Activated naive CD4-positive, alpha-beta T cell (primary cell): ENCODE measurements at places on chromosomes 16 and 17.

- DNase-seq: no peak
Observed at GRCh38 chr17:64992325-64992802, 64.2 kb downstream of the GNA13 start.

GRCh38 chr17:12631076-12631475 is 34.6 kb upstream of the MYOCD start:
- DNase-seq: no peak

DNA sequence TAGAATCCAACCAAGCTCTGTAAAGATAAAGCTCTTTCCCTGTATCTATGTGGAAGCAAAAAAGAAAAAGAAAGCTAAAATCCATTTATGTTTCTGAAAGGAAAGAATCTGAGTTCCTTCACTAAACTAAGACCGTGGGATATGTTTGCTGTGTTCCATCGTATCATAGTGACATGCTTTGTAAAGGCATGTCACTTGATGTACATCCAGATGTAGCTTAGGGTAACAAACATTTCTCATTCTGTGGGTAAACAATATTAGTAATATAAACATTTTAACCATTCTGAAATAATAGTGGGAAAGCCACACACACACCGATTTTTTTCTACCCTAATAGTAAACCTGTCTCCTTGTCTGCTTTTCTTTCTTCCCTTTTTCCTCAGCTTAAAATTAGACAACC is 78.1 kb downstream of the TUBD1 start:
- no peak for DNase-seq

DNA sequence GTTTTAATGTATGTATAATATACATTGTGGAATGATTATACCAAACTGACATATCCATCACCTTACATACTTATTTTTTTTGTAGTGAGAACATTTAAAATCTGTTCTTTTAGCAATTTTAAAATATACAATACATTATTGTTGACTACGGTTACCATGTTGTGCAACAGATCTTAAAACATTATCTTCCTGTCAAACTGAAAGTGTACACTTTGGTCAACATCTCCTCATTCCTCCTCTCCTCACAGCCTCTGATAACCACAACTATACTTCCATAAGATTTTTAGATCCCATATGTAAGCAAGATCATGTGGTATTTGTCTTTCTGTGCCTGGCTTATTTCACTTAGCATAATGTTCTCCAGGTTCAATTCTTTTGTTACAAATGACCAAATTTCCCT is 7.5 kb upstream of the DNAJA2 start:
- no peak for DNase-seq

GRCh38 chr17:5042157-5043022 is 7.2 kb upstream of the SLC52A1 start:
- no peak for DNase-seq

DNA sequence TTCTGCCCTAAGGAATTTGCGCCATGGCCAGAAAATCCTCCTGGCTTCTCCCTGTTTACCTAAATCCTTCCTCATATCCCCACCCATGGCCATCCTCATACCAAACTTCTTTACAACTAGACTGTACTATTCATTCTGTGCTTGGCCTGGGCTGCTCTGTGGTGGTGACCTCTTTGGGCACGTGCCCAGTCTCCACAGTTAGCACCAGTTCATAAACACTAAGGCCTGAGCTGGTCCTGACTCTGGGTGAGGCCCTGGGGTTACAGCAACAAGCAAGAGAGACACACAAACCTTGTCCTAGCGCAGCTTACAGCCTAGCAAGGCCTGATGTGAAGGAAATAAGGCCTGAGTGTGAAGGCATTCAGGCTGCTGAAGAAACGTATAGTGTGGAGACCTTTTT is 3.1 kb upstream of the ATXN7L3 start:
- no peak for DNase-seq

GRCh38 chr16:25716186-25716585 is 24.4 kb downstream of the HS3ST4 start:
- no peak for DNase-seq

DNA sequence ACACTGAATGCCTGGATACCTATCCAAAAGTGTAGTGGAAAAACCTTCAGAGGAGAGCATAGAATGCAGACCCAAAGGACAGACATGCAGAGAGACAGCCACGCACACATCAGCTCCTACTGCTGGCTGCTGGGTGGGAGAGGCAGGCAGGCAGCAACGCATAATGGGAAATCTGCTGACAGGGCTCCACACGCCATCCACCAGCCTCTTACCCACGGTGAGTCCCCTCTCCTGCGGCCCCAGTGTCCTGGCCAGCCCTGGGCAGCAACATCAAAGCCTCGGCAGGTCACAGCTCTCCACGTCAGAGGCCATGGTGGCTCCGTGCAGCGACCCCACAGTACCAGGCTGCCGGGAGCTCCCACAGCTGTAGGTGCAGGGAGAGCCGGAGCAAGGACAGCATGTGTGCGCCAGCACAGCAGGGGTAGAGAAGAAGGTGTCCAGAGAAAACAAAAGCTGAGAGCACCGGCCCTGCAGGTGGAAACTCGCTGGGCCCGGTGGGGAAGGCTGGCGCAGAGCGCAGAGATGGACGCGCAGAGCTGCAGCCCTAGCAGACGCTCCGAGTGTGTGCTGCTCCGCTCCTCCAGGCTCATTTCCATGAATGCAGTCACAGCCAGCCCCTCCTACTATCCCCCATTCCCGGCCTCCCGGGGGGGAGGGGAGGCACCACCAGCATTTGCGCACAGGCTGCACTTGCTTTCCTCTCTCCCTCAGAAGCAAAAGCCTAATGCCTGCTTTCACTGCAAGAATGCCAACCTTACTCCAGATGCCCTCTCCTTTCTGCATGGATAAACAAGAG is 58.9 kb downstream of the CYTH1 start:
- DNase-seq: no peak

- DNase-seq: peak; percentile 12
Observed at GRCh38 chr16:57998486-57998885, 2.0 kb downstream of the ZNF319 start.

DNA sequence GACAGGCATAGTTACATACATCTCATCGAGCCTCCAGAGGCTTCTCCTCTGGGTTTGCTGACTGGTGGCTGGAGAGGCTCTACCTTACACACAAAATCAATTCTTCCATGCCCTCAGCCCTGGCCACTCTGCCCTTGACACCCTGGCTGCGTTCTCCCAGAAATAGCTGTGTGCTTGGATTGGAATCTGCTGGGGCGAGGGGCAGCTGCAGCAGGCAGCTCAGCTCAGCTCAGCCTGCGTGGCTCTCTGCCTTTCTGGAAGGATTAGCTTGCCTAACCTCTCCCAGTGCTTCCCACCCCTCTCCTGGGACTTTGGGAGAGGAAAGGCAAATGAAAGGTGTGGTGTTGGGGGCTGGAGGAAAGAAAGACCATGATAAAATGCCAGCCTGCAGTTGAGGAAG is 216.1 kb downstream of the ENGASE start:
- no peak for DNase-seq

DNA sequence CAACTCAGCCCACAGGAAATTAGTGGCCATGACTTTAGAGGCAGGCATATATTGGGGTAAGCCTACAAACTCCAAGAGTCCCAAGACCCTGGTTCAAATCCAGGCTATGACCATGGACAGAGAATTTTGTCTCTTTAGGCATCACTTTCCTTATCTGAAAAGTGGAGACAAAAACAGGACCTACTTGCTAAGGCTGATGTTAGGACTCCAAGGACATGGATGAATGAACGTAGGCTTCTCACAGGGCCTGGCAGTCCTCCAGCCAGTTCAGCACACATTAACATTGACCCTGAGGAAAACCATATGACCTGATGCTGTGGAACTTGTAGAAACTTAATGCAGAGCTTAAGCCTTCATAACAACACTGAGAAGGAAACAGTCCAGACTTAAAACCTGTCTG is 1.4 kb downstream of the FKBP10 start:
- no peak for DNase-seq

GRCh38 chr16:10552998-10553491 is 27.4 kb downstream of the EMP2 start:
- DNase-seq: peak; percentile 1

DNA sequence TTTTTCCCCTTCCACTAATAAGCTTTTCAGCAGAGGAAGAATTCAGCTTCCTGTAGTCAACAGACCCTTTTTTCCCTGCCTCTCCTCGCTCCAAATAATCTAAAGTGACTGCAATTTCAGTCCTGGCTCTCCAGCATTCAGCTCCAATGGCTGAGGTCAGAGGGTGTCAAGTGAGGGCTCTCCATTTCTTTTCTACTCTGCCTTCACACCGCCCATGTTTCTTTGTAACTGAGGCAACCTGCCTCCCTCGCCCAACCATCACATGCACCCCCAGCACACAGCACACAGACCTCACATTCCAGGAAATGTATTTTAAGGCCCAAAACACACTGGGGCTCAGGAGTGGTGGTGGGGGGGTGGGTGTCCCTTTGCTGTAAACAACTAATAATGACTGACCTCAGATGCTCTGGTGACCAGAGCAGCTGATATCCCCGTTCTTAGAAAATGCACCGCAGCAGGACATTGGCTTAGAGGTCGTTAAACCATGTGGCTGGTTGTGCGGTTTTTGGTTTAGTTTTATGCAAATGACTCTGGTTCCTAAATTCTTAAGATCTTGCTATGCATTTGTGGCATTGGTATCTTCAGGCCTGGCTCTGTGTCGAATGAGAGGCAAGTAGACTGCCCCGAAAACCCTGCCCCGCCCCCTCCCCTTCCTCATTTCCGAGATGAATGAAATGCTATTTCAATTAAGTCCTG is 203.6 kb downstream of the ZFHX3 start:
- DNase-seq: no peak

- no peak for DNase-seq
Observed at GRCh38 chr17:75335315-75335714, 46.1 kb upstream of the SLC25A19 start.

DNA sequence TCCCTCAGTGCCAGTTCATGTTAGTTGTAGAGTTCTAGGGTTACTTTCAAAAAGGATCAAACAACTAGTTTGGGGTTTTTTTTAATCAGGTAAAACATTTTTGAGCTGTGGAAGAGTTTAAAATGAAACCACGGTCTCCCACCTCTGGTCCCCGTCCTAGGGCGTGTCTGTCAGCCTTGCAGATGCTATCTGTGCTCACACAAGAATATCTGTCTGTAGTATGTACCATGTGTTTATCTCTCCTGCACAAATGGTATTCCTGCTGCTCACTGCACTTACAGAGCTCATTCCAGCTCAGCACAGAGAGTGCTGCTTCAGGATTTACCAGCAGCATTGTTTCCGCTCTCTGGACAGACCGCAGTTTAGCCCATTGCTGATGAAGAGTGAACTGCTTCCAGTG is 38.9 kb downstream of the UBN1 start:
- no peak for DNase-seq

DNA sequence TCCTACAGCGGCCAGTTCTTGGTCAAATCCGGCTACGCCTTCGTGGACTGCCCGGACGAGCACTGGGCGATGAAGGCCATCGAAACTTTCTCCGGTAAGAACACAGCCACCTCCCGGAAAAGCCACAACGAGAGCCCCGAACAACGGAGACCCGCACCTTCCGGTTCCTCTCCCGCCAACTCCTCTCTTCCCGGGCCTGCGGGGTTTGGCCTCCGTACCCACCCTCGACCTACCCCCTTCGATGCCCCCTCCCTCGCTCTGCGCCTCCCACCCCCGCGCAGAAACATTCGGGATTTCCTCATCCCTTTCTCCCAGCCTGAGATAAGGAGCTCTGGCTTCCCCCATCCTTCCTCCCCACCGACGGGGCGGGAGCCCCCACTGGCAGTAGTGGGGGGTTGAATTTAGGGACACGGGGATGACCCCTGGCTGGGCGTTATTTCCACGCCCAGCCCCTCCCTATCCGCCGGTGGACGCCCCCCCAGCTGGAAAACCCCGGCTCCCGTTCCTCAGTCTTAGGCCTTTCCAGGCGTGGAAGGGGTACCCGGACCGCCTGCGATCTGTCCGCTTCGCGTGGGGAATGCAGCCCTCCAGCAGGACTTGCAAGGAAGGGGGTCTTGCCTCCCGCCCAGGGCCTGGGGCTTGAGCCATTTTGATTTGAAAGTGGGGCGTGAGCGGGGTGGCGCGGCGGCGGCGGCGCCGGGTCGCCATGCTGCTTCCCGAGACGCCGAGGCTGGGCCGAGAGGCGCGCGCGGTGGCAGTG is 822 bp downstream of the IGF2BP1 start:
- no peak for DNase-seq

DNA sequence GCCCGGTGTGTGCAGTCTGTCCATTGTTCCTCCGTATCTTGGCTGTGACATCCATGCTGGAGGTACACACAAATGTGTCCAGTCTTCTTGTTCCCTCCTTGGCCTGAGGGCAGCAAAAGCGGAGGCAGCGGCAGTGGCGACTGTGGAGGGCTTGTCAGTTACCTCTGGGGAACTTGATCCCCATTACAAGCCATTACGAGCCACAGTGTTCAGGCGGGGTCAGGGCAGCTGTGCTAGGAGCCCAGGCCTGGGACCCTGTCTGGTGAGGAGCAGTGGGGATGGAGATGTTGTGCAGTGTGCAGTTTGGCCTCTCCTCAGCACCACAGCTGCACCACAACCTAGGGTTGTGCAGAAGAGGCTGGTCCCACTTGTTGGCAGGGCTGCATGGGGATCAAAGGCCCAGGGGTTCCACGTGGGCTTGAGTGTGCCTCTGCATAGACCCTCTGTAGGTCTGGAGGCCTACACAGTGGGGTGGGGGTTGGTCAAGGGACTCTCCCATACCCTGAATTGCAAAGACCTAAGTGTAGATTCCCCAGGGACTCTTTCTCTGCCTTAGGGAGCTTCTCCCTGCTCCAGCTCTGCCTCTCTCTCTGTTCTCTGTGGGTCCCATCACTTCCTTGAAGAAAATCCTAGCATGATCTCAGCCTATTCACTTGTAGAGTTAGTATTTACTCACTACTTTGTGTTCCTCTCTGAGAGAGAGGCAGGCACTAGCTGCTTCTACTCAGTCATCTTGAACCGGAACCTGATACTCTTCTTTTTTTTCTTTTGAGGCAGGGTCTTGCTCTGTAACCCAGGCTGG is 58.8 kb downstream of the SLFN11 start:
- no peak for DNase-seq

GRCh38 chr17:67067571-67068482 is 23.5 kb downstream of the CACNG1 start:
- DNase-seq: no peak

- no peak for DNase-seq
Observed at GRCh38 chr16:89290887-89291286, 73.4 kb downstream of the ZNF778 start.

GRCh38 chr17:15281909-15282308 is 16.8 kb upstream of the PMP22 start:
- no peak for DNase-seq

- DNase-seq: no peak
Observed at GRCh38 chr17:76830987-76831715, 37.1 kb upstream of the MGAT5B start.
